A549 treated with ZK216348 at 1 μM for 4 hours (cell line): ENCODE measurements at places on chromosomes 6 and 20. TPM values are rescaled to one million over a fixed set of nuclear protein-coding genes. Genes with fewer than 3 reads are reported as not detected.

SYTL3 gene
- 1.1 to 1.8 TPM (median 1.4 TPM) in 5 replicates for total RNA-seq

BRPF3 gene
- total RNA-seq = 9.5 to 11.4 TPM (median 10.6 TPM) in 5 replicates

MKKS gene
- 16.0 to 21.3 TPM (median 19.8 TPM) in 5 replicates for total RNA-seq

MAS1L gene
- not detected in 5 replicates for total RNA-seq

HCRTR2 gene
- total RNA-seq = not detected in 5 replicates

RAET1G gene
- 7.7 to 10.6 TPM (median 9.8 TPM) in 5 replicates for total RNA-seq

FAM209B gene
- total RNA-seq = 0.34 to 1.00 TPM (median 0.75 TPM) in 4 of 5 replicates, not detected in the other

MAFB gene
- 0.07 to 0.14 TPM (median 0.09 TPM) in 5 replicates for total RNA-seq

PRDM13 gene
- total RNA-seq = 0.45 to 1.2 TPM (median 0.99 TPM) in 5 replicates

RSPH4A gene
- total RNA-seq = 0.14 to 0.26 TPM (median 0.17 TPM) in 5 replicates

KIF25 gene
- total RNA-seq = 0.12 TPM in 1 of 5 replicates, not detected in the others

STMND1 gene
- total RNA-seq = not detected in 5 replicates

SLC23A2 gene
- total RNA-seq = 11.5 to 16.7 TPM (median 14.9 TPM) in 5 replicates

MYL9 gene
- 15.7 to 29.0 TPM (median 19.6 TPM) in 5 replicates for total RNA-seq

ZSCAN23 gene
- not detected in 5 replicates for total RNA-seq

GFOD1 gene
- 1.2 to 2.1 TPM (median 1.7 TPM) in 5 replicates for total RNA-seq

RHAG gene
- 0.11 TPM in 1 of 5 replicates, not detected in the others for total RNA-seq

C20orf141 gene
- total RNA-seq = 0.36 TPM in 1 of 5 replicates, not detected in the others

RRAGD gene
- total RNA-seq = 2.9 to 5.6 TPM (median 3.7 TPM) in 5 replicates

RRP36 gene
- 67.6 to 88.6 TPM (median 72.1 TPM) in 5 replicates for total RNA-seq

ANGPT4 gene
- 0.04 to 0.06 TPM in 2 of 5 replicates, not detected in the others for total RNA-seq

TINAG gene
- total RNA-seq = not detected in 5 replicates

OOEP gene
- total RNA-seq = not detected in 5 replicates

APCDD1L gene
- total RNA-seq = 0.07 to 0.12 TPM (median 0.09 TPM) in 4 of 5 replicates, not detected in the other

IBTK gene
- 19.0 to 37.7 TPM (median 31.8 TPM) in 5 replicates for total RNA-seq

MARCKS gene
- total RNA-seq = 12.8 to 29.6 TPM (median 22.7 TPM) in 5 replicates

BPIFB2 gene
- total RNA-seq = not detected in 5 replicates

PRR18 gene
- total RNA-seq = 0.09 to 0.54 TPM (median 0.21 TPM) in 4 of 5 replicates, not detected in the other

SLC26A8 gene
- not detected in 5 replicates for total RNA-seq

ATRN gene
- 18.8 to 28.3 TPM (median 24.3 TPM) in 5 replicates for total RNA-seq

OPRM1 gene
- total RNA-seq = not detected in 5 replicates

CST5 gene
- not detected in 5 replicates for total RNA-seq

SAMD3 gene
- not detected in 5 replicates for total RNA-seq

SIRPD gene
- total RNA-seq = not detected in 5 replicates

COL9A3 gene
- total RNA-seq = 0.21 to 0.81 TPM (median 0.49 TPM) in 5 replicates

TSHZ2 gene
- not detected in 5 replicates for total RNA-seq

PDYN gene
- not detected in 5 replicates for total RNA-seq

NKAIN2 gene
- total RNA-seq = not detected in 5 replicates

CDSN gene
- 0.11 TPM in 1 of 5 replicates, not detected in the others for total RNA-seq

GSTA2 gene
- 0.21 to 0.24 TPM in 2 of 5 replicates, not detected in the others for total RNA-seq

SRSF6 gene
- total RNA-seq = 106 to 127 TPM (median 109 TPM) in 5 replicates

SRMS gene
- total RNA-seq = 0.18 to 0.22 TPM in 2 of 5 replicates, not detected in the others

IYD gene
- not detected in 5 replicates for total RNA-seq

CFAP206 gene
- 0.50 to 0.62 TPM (median 0.54 TPM) in 5 replicates for total RNA-seq

EMILIN3 gene
- total RNA-seq = 0.11 to 0.49 TPM (median 0.46 TPM) in 5 replicates

LY6G6D gene
- not detected in 5 replicates for total RNA-seq

IL17A gene
- not detected in 5 replicates for total RNA-seq

RAD21L1 gene
- not detected in 5 replicates for total RNA-seq

RAET1E gene
- 2.1 to 4.1 TPM (median 2.7 TPM) in 5 replicates for total RNA-seq

HLA-DPA1 gene
- total RNA-seq = 0.05 TPM in 1 of 5 replicates, not detected in the others

KCNK15 gene
- 0.33 to 0.64 TPM (median 0.56 TPM) in 5 replicates for total RNA-seq
